ENCODE measurements at places on chromosomes 6 and 20.

DNA sequence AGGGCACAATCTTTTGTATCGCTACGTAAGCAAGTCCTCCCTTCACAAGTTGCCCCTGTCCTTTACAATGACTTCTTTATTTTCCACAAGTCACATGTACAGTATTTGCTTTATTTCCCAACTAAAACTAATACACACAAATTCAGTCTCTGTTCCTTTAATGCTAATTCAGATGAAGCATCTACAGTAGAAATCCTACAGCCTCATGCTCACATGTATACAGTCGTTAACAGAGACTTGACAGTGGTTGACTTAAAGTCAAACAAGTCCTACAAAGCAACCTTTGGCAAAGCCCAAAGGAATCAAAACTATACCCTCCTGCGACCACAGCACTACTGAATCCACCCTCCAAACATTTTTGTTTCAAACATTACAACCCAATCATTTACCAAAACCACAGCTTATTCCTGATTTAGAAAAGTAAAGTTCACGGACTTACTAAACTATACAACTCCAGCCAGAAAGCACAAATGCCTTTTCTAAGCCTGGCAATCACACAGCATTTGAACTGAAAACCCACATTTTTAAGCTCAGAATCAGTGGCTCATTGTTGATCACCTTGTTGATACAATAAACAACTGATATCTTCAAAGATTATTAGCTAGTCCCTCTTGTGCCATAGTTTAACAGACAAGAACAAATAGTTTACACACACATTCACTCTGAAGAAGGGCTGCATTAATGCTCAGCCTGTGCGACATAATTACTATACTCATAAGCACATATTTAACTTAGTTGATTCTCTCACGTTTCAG lies 70.9 kb upstream of the NHSL1 start:
- no peak for DNase-seq

- DNase-seq: no peak
These were observed 14.3 kb downstream of the LYRM4 start for GRCh38 chr6:5246141-5247097.

- DNase-seq: no peak
These were observed 28.5 kb upstream of the CCR6 start for GRCh38 chr6:167094436-167094819.

- DNase-seq: no peak
These were observed 174.0 kb upstream of the RSPO3 start for GRCh38 chr6:126944512-126944911.

- no peak for DNase-seq
These were observed 44.2 kb upstream of the SUPT3H start for GRCh38 chr6:45421709-45422502.

- no peak for DNase-seq
These were observed 53.4 kb upstream of the ECI2 start for GRCh38 chr6:4188801-4189200.

- peak; percentile 74 for DNase-seq
These were observed 2.4 kb upstream of the ZMYND8 start for GRCh38 chr20:47358672-47359529.

GRCh38 chr6:33420491-33421343 lies 852 bp downstream of the SYNGAP1 start:
- DNase-seq: no peak

- DNase-seq: no peak
These were observed 92.2 kb upstream of the TENT5A start for GRCh38 chr6:81844686-81845085.

- DNase-seq: no peak
These were observed 492.6 kb upstream of the SOX4 start for GRCh38 chr6:21100991-21101390.

DNA sequence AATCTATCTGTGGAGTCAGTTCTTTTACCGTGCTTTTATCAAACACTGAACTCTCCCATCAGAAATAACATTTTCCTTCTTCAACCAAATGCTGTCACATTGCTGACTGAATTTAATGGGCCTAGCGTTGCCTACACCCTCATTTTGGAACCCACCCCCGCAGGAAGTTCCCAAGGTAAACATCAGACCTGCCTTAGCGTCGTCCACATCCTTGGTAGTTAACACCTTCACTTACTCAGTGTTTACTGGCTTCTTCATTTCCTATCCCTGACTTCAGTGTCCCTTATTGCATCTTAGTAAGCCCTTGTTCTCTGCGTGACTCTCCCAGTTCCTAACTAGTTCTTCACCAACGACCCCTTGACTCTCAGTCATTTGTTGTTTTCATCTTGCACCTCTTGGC lies 491.4 kb upstream of the SOX4 start:
- DNase-seq: no peak

DNA sequence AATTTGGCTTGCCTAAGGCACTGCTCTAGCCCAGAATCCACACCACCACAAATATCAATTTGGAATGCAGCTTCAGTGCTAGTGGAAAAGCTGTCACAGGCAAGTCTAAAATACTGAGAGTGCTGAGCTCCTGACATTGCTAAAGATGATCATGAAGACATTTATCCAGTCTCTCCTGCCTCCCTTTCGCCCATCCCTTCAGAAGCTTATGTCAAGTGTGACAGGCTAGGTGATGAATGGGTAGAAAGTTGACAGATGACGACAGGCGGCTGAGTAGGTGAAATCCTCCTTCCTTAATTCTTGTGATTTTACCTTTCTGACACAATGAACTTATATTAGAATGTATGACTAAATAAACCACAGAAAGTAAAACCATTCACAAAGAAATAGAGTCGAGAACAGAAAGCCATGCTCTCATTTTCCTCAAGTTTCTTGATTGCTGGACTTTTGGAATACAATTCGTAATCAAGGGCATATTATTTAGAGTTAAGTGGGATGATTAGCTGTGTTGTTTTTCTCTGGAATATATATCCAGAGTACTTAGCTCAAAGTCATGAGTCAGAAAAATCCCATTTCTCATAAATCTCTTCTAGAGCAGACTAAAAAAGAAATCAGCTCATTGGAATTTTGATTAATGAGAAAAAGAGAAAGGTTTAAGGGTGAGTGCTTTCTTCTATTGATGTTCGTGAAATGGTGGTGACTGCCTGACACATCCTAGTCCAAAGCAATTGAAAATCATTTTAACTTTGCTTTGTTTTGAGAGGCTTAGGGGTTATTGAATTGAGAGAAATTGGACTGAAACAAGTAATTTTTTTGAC lies 1228.2 kb upstream of the CITED2 start:
- no peak for DNase-seq

DNA sequence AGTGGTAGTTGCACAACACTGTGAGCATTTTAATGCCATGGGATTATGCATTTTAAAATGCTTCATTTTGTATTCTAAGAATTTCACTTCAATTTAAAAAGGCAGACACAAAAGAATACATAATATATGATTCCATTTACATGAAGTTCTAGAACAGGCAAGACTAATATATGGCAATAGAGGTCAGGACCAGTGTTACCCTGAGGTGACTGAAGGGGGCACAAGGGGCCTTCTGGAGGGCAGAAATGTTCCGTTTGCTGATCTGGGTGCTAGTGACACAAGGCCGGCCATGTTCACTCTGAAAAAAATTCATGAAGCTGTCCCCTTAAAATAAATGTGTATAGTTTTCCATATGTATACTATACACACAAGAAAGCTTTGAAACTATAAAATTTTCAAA lies 28.5 kb downstream of the TASP1 start:
- DNase-seq: no peak

- DNase-seq: no peak
These were observed 288.9 kb upstream of the CDH4 start for GRCh38 chr20:60963146-60963545.

DNA sequence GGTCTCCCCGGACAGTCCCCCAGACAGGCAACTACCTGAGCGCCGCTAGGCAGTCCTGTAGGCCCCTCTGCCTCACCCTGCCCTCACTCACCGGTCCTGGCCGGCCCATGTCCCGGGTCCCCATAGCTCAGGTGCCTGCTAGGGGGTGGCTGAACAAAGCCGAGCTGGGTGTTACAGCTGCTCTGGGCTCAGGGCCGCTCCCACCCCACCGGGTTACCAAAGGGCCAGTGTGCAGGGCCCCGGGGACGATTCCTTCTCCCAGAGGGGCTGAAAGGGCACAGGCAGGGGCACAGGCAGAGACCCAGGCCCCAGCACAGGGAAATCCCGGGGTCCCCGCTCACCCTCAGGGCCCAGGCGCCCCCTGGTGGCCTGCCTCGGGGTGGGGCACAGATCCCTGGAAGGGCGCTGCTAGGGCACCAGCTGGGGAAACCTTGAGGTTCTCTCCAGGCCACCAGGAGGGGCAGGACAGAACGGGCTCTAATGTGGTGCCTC lies 118.4 kb downstream of the GRM4 start:
- DNase-seq: no peak

GRCh38 chr20:50794181-50794845 lies 548 bp upstream of the BCAS4 start:
- no peak for DNase-seq

DNA sequence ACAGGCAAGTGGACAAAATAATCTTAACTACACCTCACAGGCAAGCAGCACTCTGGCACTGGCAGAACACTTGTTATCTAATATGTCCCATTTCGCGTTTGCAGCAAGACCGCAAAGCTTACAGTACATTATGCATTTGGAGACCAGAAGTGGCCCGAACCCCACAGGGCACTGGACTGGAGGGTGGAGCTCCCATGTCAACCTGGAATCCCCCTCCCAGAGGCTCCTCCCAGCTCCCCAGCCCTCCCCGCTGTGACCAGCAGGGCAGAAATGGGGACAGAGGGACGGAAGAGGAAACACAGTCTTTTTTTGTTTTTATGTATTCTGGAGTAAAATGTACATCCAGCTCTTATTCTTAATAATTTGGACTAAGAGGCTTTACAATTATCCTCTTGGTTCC lies 263.7 kb downstream of the SMOC2 start:
- DNase-seq: no peak

DNA sequence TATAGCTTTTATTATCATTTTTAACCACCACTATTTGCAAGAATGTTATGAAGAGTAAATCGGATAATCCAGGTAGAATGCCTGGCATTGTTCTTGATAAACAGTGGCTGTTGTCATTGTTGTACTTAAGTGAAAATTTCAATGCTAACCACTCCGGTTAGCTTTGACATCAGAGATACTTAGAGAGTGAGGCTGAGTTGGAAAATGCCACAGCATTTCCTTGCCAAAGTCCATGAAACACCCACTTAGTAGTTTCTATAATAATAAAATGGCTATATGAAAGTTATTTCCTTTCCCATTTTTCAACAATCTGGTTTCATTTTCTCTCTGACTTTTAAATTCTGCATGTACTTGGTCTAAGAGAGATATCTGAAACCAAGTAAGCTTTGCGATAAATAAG lies 132.0 kb downstream of the CDK19 start:
- no peak for DNase-seq

GRCh38 chr20:29086938-29087337 lies 2170.5 kb upstream of the DEFB115 start:
- DNase-seq: no peak

DNA sequence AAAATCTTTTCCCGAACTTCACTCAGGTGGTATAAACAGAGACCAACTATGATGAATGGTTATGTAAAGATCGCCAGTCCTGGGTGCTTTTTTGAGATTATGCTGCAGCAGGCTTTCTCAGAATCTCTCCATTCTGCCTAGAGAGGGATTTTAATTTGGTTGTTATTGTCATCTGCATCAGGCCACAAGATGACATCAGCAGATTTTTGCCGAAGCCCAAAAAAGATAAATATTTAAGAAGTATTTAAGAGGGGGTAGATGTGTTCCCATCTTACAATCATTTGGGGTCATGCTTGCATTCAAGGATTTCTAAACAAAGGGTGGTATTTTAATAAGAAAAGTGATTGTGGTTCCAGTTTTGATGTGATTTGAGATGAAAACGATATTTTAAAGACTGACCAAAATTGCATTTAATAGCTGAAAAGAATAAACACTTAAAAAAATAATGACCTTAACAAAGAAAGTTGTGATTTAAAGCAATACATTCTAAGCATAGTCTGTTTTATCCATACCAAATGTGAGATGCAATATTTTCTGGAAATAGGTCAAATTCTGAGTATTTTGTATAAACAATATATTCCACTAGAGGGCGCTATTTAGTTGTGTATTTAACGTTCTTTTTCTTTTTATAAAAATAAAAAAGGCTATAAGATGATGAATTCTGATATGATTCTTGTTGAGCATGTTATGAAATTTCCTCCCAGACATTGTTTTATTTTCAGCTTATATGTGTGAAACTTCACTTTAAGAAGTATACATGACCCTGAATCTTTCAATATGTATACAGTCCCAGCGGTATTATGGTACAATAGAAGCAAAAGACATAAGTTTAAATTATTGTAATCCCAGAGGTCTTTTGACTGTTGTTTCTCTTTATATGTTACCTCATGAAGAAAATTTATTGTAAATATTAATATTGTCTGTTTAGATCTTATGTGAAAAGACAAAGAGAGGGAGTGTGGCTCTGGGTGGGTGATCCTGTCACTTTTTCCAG lies 51.0 kb upstream of the ZFP64 start:
- no peak for DNase-seq

DNA sequence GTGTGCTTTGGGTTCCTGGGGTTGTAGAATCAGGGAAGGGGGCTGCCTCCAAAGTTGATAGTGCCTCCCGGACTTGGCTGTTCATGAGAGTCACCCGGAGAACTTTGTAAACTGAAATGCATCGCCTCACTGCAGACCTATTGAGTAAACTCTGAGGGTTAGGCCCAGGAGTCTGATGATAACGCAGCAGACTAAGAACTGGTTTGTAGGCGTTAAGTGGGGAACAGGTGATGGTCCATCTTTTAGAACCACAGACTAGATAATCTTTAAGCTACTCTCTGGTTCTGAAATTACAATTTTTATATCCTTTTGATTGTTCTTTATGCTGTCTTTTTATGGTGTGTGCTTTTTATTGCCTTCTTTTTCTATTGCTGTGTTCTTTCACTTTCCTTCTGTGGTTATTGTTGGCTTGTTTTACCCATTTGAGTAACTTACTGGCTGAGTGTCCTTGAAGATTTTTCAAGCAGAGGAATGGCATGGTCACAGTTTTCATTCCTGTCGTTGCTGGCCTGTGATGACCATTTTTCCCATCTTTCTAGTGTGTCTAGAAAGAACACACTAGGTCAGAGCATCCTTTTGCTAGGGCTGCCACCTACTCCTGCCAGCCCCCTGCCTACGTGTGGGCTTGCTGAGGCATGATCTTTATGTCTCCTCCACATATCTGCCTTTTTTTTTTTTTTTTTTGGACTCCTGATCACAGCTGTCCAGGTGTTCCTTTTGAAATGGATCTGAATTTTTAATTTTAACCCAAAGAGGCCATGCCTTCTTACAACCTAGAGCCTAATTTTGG lies 30.9 kb downstream of the LRRC1 start:
- DNase-seq: no peak

Measured in epithelial cell of prostate (primary cell).